ENCODE measurements at places on chromosomes 6 and 20.

DNA sequence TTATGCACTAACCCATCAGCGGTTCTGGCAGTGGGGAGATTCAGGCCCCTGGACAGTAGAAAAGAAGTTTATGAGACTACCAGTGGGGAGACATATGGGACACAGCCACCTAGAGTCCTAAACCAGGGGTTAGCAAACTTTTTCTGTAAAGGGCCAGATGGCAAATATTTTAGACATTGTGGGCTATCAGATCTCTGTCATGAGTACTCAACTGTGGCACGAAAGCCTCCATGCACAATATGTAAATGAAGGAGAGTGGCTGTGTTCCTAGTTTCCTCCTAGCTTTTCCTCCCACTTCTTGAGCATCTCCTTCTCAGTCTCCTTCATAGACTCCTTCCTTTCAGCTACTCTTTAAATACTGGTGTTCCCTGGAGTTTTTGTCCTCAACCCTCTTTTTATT lies 3.3 kb upstream of the HLA-DMA start:
- no peak for DNase-seq

DNA sequence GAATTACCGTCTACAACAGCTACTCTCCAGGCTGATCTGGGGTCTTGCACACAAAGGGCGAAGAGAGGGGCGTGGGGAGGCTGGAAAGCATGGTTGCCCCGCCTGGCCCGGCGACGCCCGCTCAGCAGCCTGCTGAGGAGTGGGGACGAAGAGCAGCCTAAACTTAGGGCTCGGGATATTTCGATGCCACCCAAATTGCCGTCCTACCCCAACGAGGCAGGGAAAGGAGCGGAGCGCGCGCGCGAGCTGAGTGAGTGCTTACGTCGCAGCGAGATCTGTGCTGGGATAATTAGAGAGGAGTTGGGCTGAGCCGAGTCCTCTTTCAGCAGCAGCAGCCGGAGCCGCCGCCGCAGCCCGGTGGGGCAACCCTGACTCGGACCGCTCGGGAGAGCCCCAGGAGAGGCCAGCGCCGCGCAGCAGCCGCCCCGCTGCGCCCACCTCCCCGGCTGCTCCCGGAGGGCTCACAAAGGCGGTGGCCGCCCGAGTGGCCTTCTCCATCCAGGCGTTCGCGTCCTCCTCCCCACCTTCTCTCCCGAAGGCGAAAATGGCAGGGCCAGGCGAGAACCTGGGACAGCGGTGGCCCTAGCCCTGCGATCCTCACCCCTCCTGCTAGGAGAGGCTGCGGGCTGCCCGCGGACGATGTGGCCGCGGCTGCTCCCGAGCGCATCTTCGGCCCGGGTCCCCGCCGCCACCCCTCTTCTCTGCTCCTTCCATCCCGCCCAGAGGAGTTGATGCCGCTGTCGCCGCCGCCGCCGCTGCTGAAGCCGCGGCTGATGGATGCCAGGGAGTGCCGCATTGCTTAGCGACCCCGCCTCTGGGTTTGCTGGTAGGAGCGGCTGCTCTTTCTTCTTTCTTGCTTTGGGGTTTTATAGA lies at the start of gene CLVS2:
Gene CLVS2, plus strand, starts transcription at position 315 of the 873 bp plus-strand sequence. CDS start 1,543 bp downstream, outside the sequence.
- peak; percentile 50 for DNase-seq

DNA sequence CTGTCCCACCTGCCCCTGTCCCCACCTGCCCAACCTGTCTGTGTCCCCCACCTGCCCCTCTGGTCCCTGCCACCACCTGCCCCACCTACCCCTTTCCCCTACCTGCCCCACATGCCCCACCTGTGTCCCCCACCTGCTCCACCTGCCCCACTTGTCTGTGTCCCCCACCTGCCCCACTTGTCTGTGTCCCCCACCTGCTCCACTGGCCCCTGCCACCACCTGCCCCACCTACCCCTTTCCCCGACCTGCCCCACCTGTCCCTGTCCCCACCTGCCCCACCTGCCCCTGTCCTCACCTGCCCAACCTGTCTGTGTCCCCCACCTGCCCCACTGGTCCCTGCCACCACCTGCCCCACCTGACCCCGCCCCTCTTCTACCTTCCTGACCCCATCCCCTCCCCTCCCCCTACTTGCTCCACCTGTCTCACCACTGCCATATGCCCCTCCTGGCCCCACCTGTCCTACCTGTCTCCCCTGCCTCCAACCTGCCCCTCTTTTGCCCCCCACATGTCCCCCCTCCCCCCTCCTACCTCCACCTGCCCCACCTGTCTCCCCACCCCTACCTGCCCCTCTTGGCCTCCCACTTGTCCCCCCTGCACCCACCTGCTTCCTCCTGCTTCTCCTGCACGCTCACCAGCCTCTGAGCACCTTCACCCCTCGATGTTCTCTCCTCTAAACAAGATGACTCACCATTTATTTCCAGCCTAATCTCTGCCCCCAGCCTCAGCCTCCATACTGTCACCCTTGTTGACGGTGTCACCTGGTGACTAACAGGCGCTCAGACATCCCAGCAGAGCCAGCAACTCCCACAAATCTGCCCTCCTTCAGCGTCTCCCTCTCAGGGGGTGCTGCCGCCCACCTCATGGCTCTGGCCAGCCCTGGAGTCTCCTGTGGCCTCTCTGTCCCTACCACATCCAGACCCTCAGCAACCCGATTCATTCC lies 5.6 kb upstream of the MYT1 start:
- DNase-seq = no peak

GRCh38 chr20:5780846-5781217 lies 30.6 kb downstream of the SHLD1 start:
- DNase-seq = no peak

- DNase-seq = no peak
Measured at GRCh38 chr20:33279261-33279910, 3.6 kb upstream of the BPIFB1 start.

- DNase-seq = no peak
Measured at GRCh38 chr6:53864781-53865180, 70.0 kb downstream of the LRRC1 start.

- DNase-seq = peak; percentile 22
Measured at GRCh38 chr6:33957892-33958525, 154.2 kb upstream of the MLN start.

GRCh38 chr20:17345321-17345720 lies 118.5 kb downstream of the PCSK2 start:
- no peak for DNase-seq

DNA sequence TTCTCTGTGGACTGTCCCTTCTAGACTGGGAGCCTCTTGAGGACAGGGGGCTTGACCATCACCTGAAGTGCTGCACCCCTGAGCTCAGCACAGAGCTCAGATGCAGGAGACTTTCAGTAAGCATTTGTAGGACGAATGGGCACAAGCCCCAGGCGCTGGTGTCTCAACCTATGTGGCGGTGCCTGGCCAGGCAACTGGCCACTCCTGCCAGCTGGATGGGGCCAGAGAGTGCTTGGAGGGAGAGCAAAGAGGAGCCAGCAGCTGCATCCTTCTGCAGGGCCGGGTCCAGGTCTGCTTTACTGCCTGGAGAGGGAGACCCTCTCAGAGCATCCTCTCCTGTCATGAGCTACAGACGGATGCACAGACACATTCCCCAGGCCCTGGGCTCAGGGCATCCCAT lies 4.5 kb downstream of the PHACTR3 start:
- DNase-seq = no peak

- no peak for DNase-seq
Measured at GRCh38 chr6:2429460-2429859, 184.1 kb upstream of the GMDS start.

GRCh38 chr6:12921467-12921866 lies 204.9 kb downstream of the PHACTR1 start:
- DNase-seq = no peak

- DNase-seq = peak; percentile 62
Measured at GRCh38 chr6:19465256-19465655, 371.9 kb upstream of the ID4 start.

- no peak for DNase-seq
Measured at GRCh38 chr6:158559338-158559894, 475 bp upstream of the TMEM181 start.

- no peak for DNase-seq
Measured at GRCh38 chr6:126182650-126183311, 157.1 kb upstream of the CENPW start.

GRCh38 chr6:168871642-168872315 lies 381.9 kb downstream of the THBS2 start:
- no peak for DNase-seq

GRCh38 chr20:57395111-57395966 lies 4.1 kb downstream of the RBM38 start:
- DNase-seq = no peak

- no peak for DNase-seq
Measured at GRCh38 chr20:38870733-38871559, 55.3 kb upstream of the FAM83D start.

GRCh38 chr6:2793534-2794151 lies 28.4 kb downstream of the WRNIP1 start:
- no peak for DNase-seq

GRCh38 chr20:63746751-63747315 lies 7.3 kb downstream of the SLC2A4RG start:
- no peak for DNase-seq

GRCh38 chr6:156852858-156853216 lies 75.7 kb downstream of the ARID1B start:
- no peak for DNase-seq

DNA sequence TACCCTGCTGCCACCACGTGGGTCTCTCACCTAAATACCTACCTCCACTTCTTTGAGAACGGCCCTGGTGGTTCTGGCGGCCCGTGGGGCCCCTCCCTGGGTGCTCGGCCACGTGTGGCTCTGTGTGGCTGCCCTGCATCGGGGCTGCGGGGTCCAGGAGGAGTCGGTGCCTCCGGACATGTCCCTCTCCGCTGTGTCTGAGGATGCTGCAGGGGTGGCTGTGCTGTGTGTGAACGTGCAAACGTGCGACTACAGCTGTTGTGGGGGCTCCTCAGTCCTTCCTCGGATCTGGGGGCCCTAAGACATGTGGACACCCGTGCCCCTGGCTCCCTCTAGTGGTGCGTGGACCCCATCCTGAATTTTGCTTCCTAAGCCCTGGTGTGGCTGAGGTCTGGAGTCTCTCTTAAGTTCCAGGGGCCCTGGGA lies 691.8 kb downstream of the QKI start:
- no peak for DNase-seq

GRCh38 chr20:50442512-50442911 lies 67.7 kb upstream of the PTPN1 start:
- no peak for DNase-seq

DNA sequence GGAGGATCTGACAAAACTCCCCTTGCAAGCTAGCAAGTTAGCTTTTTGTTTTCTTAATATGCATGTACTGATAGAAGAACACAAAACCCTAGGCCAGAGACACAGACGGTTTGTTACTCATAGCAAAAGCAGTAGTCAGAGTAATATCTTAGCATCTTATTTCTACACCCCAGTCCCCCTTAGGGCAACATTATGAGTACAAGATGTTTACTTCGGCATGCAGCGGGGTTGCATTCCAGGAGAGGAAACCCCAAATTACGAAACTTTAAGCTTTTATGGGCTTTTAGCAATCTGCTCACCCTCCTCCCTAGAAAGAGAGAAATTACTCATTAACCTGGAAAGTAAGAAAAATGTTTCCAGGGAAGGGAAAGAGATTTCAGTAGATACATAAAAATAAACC lies 1286.9 kb downstream of the EPHA7 start:
- no peak for DNase-seq

DNA sequence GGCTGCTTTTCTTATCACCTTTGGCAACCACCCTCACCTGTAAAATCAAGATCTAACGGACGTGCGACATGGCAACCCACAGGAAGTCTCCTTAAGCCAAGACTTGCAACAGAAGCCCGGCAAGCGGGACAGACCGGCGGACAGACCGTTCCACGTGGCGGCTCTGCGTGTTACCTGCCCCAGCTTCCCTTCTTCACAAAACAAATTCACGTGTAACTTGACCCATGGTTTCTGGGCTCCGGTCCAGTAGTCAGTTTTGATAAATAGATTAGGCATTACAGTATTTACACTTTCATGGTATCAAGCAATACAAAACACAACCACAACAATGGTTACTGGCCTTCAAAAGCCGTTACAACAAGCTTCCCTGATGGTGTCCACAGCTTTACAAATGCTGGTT lies 133.8 kb downstream of the PRND start:
- DNase-seq = no peak

- DNase-seq = no peak
Measured at GRCh38 chr6:126530775-126531174, 190.9 kb downstream of the CENPW start.

DNA sequence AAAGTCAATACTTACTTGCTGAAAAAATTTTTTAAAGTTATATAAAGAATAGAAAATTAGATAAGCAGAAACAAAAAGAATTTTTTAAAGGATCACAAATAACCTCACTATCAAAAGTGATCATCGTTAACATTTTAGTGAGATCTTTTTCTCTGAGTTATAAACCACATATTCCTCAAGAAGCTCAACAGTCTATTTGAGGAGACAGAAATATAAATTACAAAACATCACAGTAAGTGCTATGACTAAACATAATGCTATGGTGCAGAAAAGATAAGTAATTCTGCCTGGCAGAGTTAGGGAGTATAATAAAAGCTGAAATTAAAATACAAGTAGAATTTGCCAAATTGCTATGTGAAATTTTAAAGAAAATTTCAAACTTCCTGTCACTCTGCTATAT lies 226.7 kb downstream of the LMBRD1 start:
- no peak for DNase-seq

GRCh38 chr6:143802833-143803565 lies 40.1 kb upstream of the LTV1 start:
- DNase-seq = no peak

DNA sequence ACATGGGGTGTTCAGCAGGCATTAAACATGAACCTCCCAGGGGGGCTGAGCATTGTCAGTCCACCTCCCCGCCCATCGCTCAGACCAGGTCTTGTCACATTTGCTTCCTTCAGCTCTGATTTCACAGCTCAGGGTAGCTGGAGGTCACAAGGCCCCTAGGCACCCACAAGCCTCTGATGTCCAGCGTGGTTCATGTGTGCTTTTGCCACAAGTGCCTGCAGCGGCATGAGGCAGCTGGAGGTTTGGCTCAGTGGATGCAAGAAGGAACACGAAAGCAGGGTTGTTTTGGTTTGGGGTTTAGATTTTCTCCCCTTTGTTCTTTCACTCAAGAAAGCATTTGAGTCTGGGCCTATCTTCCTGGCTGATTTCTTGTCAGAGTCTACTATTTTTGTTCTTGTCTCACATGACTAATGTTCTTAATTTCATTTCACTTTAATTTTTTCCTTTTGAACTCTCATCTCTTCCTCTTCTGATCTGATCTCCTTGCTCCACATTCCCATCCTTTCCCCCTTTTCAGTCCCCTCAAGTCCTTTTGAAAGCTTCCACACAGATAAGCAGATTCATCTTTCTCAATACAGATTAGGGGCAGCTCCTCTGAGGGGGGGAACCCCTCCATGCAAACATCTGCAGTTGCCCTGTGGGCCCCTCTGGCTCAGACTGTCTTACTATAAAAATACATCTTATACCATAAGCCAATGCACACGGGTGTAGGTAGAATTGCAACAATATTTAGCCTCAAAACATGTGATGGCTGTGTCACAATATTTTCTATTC lies 68.1 kb upstream of the CEP85L start:
- no peak for DNase-seq

DNA sequence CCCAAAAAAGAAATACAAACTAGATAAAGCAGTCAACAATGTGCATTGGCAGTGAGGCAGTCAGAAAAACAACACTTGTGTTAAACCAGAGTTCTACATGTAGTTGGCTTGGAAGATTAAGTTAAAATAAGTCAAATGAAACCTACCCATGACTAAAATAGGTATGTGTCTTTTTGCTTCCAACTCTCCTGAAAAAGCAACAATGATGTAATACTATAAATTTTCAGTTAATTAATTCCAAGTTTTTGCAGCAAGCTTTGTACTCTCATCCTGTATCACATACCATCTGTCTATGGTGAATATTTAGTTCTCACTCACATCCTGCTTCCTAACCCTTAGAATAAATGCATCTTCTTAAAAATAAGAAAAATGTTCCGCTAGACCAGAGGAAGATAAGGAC lies 261.5 kb downstream of the KIF16B start:
- DNase-seq = no peak

All from NCI-H1694 (cell line).